ENCODE measurements at places on chromosomes 2 and 18.

GRCh38 chr18:42654556-42654955, 460.9 kb downstream of the RIT2 start:
- no peak for DNase-seq

- no peak for DNase-seq
These were observed 108.9 kb upstream of the XPO1 start for GRCh38 chr2:61647044-61647443.

DNA sequence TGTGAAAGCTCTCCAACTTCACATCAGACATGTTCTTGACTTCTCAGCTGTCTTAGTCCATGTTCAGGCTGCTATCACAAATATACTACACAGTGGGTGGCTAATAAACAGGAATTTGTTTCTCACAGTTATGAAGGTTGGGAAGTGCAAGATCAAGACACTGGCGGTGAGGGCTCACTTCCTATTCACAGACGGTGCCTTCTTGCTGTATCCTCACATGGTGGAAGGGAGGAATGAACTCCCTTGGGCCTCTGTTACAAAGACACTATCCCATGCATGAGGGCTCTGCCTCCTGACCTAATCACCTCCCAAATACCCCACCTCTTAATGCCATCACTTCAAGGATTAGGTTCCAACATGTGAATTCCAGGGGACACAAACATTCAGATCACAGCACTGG, 9.7 kb downstream of the UXS1 start:
- no peak for DNase-seq

DNA sequence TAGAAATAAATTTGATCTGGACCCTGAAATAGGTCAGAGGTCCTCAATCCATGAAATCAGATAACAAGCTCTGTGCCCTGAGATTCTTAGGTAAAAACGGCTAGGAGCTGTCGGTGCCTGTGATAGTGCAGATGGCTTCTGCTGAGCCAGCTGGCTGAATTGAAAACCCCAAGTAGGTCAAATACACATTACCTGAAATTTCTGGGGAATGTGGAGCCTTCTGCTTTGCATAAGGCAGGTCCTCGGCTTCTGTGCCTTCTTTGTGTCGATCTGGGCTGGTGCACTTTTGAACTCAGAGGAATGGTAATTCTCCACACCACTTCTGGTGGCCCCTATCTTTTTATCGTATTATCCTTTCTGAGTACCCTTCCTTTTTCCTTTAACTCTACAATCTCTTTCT, 66.6 kb downstream of the CNTNAP5 start:
- no peak for DNase-seq

DNA sequence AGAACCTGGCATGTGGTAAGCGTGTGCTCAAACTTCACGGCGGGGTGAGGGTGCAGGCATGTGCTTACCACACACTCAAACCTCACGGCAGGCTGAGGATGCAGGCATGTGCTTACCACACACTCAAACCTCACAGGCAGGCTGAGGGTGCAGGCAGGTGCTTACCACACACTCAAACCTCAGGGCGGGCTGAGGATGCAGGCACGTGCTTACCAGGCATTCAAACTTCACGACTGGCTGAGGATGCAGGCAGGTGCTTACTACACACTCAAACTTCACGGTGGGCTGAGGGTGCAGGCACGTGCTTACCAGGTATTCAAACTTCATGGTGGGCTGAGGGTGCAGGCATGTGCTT, 105.0 kb upstream of the ALKAL2 start:
- DNase-seq, result no peak

DNA sequence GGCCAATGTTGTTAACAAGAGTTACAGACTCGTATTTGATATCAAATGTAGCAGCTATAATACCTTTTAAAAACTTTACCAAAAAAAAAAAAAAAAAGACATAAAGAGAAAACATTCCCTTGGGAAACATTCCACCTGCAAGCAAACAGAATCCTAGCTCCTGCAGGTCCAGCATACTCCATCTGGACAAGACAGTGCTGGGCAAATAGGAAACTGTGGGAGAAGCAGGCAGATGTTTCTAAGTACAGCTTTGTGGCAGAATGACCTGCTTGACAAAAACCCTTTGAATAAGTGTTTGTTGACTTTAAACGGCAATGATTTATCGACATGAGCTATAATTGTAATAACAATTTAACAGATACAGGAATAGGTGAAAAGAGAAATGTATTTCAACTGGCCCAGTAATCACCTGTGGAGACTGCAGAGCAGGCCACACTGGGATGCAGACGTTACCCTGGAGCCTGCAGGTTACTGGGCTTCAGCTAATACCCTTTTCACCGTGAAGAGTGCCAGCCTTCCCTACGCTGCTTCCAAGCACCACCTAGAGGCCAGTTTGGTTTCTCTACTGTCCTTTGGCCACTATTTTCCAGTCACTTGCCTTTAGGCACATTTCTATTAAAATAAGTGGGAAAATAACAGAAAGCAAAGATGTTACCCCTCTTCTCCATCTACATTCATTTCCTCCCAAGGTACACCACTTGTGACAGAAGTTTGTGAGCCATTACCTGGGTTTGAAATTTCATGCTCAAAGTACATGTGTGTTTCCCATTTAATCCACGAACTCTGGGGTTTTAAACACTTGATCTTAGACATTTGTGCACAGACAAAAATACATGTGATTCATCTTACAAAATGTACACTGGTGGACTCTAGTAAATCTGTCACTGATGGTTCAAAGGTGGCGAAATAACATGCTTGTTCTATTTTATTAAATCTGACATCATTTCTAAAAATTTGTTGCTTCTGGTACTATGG, 96.9 kb upstream of the ZNF397 start:
- DNase-seq, result no peak

- DNase-seq, result no peak
These were observed 244.7 kb downstream of the NBAS start for GRCh38 chr2:15316370-15316814.

- peak; percentile 50 for DNase-seq
These were observed 72.5 kb downstream of the DGKD start for GRCh38 chr2:233426619-233427342.

- no peak for DNase-seq
These were observed 785.5 kb upstream of the HS6ST1 start for GRCh38 chr2:129103936-129104878.

DNA sequence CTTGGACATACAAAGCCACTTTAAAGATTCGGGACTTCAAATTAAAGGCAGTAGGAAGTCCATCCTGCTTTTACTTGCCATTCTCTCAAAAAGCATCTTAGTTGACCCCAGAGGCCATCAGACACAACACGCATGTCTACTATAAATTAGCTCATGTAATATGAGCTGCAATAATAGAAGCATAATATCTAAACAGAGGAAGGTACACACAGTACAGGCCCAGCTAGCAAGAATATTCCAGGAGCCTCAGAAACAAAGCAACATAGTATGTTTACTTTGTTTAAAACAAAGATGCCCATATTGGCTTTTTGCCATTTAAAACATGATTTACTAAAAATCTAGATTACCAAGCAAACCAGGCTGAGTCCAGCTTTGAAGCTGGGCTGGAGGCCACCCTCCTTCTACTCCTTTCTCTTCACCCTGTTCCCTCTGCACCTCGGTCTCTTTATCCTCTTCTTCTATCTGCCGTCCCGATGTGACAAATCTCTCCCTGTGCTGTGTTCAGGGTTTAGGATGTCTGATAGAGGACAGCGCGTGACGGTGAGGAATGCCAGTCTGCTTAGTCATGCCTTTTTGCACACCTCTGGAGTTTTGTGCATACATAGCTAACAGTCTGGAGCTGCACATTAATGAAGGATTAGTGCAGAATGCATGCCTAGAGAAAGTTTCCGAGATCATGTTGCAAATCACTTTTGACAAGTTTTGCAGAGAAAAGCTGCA, 28.2 kb downstream of the DTNA start:
- no peak for DNase-seq

- no peak for DNase-seq
These were observed 32.7 kb upstream of the MAP4K3 start for GRCh38 chr2:39469807-39470206.

Data from stimulated activated CD4-positive, alpha-beta T cell treated with anti-CD3 and anti-CD28 coated beads, Interleukin-1b, Interleukin-23, amount 100 ng/mL, for 1 hour (primary cell).